ENCODE measurements at places on chromosomes 11 and 22.

GRCh38 chr11:18936002-18936673 lies 3.1 kb downstream of the MRGPRX1 start:
- no peak for DNase-seq

GRCh38 chr22:20238536-20238900 lies 29.6 kb downstream of the RTN4R start:
- DNase-seq = no peak

DNA sequence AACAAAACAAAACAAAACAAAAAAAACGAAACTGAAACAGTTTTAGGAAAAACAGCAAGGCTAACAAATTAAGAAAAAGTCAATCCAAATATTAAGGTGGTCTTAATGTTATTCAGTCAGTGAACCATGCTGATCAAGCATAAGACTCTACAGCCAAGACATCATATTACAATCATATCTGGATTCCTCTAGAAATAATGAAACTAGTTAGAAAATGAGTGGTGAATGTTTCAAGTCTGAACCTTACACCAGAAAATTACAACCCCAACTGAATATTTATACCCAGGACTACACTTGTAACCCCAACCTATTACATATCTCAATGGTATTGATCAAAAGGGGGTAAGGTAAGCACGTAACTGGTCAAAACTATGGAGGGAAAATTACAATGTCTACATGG lies 48.8 kb downstream of the ACAT1 start:
- DNase-seq = no peak

DNA sequence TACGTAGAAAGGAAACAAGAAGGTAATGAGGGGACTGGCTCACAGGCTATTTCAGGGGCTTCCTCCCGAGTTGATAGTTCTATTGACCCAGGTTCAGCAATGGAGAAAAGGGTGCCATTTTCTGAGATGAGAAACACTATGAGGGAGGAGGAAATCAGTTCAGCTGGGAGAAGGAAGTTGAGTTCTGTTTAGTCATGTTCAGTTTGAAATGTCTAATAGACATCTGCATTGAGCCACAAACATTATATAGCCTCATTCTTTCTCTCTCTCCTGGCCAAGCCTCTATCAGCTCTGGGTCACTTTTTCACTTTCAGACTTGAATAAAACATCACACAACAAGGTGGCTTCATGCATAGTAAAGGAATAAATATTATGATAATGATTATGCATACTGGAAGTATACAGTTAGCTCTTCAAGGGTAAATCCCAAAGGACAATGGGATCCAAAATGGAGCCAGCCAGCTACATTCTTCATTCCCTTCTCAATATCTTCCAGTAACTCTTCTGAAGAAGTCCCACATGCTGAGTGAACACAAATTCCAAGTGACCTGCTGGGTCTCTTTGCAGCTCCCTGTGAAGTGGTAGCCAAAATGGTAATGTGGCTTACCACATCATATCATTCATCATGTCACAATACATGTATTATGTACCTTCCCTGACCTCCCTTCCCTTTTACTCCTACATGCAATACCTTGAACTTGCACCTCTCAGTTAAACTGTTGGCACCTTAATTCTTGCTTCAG lies 80.9 kb upstream of the CD44 start:
- no peak for DNase-seq

- no peak for DNase-seq
Measured at GRCh38 chr11:44732564-44732963, 5.8 kb downstream of the TSPAN18 start.

- no peak for DNase-seq
Measured at GRCh38 chr11:12143461-12144258, 33.3 kb downstream of the MICAL2 start.

GRCh38 chr11:132035766-132036165 lies 665.4 kb downstream of the NTM start:
- no peak for DNase-seq

All from activated CD8-positive, alpha-beta memory T cell treated with anti-CD3 and anti-CD28 coated beads for 4 hours (primary cell).